Central memory CD8-positive, alpha-beta T cell (primary cell): ENCODE measurements at places on chromosomes 2 and 18.

- no peak for DNase-seq
Observed at GRCh38 chr2:211751848-211752247, 786.8 kb downstream of the ERBB4 start.

DNA sequence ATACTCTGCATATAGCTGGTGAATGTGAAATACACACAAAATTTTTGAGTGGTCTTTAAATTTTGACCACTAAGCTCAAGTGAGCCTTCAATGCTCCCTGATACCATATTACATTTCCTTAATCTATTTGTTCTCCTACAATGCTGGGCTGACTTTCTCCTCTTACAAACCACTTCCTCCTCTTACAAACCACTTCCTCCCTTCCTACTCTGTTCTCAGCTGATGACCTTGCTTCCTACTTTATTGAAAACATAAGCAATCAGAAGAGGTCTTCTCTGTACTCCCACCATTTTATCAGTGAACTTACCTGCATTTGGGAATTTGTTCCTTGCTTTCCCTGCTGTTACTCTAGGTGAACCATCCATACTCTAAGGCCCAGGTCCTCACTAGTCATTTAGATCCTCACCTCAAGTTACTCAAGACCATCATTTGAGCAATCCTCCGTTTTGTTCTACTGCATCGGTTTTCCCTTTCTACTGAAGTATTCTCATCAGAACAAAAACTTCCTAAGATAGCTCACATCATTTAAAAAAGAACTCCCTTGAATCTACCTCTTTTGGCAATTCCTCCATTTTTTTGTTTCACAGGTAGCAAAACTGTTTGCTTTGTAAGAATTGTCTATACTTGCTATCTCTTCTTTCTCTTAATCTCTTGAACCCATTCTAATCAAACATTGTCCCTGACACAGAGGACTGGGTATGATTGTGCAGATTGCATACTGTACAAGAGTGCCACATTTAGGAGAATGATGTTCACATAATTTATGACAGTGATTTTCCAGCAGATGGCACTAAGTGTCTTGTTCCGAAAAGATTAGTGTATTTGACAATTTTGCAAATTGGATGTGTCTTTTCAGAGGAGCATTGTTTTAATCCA, 96.5 kb downstream of the EPB41L5 start:
- DNase-seq, result no peak

DNA sequence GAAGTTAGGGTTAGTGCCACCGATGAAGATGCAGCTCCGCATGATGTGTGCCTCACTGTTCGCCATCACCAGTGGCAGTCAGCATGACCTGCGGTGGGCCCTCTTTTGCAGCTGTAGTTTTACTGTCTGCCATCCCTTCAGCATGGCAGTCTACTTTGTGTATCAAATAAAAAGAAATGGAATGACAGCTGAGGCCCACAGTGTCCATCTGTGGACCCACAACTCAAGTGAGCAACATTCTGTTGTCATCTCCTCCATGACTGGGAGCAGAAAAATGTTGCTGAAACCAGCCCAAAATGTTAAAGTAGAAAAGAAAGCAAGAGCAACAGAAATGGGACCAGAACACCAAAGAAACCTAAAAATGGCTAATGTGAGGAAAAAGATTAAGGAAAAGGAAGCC, 128.7 kb downstream of the MEP1B start:
- DNase-seq, result no peak

DNA sequence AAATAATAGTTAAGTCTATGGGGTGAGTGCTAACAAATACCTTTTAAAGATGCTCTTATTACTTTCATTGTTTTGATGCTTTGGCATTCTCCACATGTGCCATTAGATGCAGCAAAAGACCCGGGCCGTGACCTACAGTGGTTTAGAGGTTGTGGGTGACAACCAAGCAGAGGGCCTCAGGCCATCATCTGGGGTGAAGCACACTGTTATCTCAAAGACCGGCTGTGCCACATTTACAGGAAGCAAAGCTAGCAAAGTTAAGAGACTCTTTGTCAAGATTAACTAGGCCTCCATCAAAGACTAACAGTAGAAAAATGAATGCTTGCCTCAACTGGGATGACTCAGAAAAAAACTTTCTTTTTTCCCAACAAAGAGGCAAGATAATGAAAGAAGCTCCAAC, 695.3 kb downstream of the SATB2 start:
- DNase-seq, result no peak

DNA sequence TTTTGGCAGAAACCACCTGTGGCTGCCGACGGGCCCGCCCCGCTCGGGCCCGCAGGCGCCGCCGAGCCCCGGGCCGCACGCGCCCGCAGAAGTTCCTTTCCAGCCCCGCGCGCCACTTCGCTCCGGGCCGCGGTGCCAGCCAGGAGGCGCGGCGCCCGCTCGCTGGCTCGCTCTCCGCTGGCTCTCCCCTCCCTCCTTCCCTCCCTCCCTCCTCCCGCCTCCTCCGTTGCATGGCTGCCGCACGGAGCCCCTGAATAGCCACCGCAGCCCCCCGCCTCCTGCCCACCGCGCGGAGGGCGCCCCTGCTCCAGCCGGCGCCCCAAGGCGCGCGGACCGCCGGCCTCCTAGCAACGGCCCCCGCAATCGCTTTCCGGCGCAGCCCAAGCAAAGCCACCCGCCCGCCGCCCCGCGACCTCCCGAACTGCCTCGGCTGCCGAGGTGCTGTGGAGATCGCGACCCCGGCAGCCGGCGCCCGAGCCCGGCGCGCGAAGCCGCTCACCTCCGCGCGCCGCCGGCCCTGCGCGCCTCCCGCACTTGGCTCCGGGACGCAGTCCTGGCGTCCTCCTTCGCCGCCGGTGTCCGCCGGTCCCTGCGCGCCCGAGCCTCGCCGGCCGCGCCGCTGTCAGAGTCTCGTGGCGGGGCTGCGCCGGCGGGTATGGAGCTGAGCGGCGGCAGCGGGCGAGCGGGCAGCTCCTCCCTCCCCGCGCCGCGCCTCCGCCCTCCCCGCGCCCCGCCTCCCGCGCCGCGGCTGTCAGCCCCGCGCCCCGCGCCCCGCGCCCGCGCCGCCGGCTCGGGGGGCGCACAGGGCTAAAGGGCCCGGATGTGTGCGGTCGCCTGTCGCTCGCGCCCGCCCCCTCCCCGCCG, at the start of gene ZBTB7C:
Gene ZBTB7C (minus strand): TSS at position 657 of the 864 bp plus-strand sequence.
- DNase-seq, result no peak
